Smooth muscle cell of the coronary artery (primary cell): ENCODE measurements at places on chromosomes 4 and X. TPM values are rescaled to one million over a fixed set of nuclear protein-coding genes. Genes with fewer than 3 reads are reported as not detected.

FGD1 gene
- total RNA-seq, result 2.2 and 3.2 TPM in 2 replicates

SCOC gene
- 9.0 and 34.4 TPM in 2 replicates for total RNA-seq

ENPP6 gene
- not detected in 2 replicates for total RNA-seq

GPR119 gene
- total RNA-seq, result not detected in 2 replicates

NKX1-1 gene
- not detected in 2 replicates for total RNA-seq

UGT2B10 gene
- total RNA-seq, result not detected in 2 replicates

CENPVL1 gene
- total RNA-seq, result not detected in 2 replicates

POLN gene
- 2.4 and 5.6 TPM in 2 replicates for total RNA-seq
